ENCODE measurements at places on chromosomes 7 and 10.

DNA sequence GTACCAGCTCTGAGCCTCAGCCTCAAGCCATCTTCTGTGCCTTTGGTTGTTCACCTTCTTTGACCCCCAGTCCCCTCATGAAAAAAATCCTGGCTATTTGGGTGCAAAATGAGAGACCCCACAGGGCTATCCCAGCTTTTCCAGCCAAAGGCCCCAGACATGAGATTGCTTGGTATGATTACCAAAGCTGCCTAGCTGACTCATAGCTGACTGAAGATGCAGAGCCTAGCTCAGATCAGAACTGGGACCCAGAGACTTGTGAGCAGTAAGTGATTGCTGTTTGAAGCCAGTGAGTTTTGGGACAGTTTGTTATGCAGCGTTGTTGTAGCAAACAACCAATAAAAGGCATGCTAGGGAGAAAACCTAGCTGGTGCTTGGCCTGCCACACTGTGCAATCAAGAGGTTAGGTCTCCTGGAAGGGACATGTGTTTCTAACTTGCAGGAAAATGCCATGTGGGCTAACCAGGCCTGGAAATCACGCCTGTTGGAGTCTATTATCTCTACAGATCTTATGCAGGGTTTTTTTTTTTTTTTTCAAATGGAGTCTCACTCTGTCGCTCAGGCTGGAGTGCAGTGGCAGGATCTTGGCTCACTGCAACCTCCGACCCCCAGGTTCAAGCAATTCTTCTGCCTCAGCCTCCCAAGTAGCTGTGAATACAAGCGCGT, 48.0 kb upstream of the DAGLB start:
- no peak for DNase-seq

GRCh38 chr10:101597091-101597900, 9.2 kb downstream of the DPCD start:
- DNase-seq: no peak

GRCh38 chr10:31937371-31937770, 8.7 kb upstream of the ARHGAP12 start:
- DNase-seq: no peak

DNA sequence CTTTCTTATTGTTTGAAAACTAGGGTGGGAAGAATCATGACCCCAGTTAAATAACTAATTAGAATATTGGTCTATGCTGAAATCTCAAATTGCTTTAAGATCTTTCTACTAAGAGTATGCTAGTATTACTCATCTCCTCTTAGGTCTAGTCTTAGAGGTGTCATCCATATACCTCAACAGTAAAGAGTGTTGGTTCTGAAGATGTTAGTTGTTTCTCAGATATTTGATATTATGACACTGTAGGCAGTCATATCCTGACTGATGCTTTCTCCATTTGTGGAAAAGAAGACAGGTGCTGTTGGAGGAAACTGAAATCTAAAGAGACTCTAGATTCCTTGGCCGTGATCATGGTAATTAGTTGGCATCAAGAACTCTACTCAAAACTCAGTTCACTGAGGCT, 21.2 kb downstream of the BPGM start:
- no peak for DNase-seq

DNA sequence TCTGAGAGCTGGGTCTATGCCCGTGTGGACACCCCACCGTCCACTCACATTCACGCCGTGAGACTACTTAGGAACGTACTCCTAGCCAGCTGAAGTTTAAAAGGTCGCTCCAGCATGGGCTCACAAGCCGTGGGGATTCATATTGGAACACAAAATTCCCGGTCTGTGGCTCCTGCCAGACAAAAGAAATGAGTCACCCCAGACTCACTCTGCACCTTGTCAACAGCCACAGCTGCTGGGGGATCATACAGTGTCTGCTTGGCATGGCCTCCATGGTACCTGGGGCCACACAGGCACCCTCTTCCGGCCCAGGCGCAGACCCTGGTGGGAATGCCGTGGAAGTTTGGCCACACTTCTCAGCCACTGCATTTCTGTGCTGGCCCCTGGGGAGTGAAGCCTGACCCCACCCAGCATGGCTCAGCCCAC, 228.4 kb downstream of the DNAJB6 start:
- no peak for DNase-seq

DNA sequence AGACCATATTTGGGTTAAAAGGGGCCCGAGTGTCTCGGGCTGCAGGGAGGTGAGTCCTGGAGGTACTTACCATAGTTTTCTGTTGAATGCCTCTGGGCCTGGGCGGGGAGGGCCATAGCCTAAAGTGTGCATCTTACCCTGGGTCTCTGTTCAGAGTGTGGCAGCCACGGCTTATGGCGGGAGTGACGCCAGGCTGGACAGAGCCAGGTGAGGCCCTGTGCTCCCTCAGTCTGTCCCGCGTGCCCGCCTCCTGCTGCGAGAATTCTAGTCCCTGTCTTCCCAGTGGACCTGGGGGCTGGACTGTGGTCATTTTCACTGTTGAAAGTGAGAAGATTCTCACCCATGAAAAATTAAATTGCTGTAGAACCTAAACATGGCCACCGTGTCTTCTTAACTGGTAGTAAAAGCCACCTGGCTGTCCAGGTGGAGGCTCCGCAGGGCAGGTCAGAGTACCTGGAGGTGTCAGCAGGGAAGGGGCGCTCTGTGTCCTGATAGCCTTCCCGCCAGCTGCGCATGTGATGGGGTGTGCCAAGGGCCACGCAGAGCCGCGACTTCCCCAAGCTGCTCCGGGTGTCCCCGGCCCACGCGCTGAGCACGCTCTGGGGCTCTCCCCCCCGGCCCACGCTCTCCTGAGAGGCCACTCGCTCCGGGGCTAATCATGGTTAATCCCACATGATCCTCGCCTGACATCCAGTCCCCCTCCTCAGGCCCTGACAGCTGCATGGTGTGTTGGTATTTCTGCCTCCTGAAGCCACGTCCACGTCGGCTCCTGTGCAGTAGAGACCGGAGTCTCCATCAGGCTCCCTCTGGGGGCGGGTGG, 20.3 kb downstream of the INPP5A start:
- no peak for DNase-seq

DNA sequence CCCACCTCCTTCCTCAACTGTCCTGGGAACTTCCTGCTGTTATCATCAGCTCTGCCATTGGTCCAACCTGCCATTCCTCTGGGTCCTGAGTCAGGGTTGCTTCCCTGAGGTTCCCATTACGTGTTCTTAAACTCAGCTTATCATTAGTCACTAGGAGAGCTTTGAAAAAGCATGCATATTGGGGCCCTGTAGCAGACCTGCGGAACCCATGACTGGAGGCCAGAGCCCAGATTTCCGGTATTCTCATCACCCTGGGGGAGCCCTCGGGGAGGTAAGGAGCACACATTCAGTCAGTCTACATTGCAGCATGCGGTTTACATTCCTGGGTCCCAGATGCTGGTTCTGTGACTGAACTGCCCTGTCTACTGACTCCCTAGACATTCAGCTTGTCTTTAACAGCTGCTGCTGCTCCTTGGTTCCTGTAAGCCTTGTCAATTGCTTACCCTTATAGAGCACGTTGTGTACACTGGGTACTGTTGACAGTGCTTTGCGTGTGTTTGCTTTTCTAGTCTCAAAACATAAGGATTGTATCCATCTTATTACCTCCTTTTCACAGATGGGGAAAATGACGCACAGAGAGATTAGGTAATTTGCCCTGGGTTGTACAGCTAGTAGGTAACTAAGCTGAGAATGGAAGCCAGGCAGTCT, 12.8 kb downstream of the CDHR3 start:
- DNase-seq: no peak

GRCh38 chr10:103575416-103576075, 82.0 kb downstream of the NEURL1 start:
- no peak for DNase-seq

All from stimulated activated CD4-positive, alpha-beta T cell treated with anti-CD3 and anti-CD28 coated beads, Interleukin-1b, Interleukin-23, amount 100 ng/mL, for 48 hours (primary cell).